ENCODE measurements at places on chromosomes 2 and 18.

DNA sequence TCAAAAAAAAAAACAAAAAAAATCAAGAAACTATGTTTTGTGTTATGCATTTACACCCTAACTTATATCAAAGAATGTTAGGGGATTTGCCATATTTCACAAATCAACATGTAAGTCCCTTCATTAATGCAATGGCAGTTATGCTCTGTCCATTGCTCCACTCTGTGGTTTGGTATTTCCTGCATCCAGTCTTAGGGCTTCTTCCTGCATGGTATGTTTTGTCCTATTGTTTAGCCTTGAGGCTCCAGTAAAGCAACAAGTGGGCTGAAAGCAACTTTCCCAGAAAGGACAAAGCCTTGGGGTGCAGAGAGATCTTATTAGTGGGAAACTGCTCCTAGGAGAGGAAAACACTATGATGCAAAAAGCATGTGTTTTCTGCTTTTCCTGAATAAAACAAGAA, 474.1 kb downstream of the IRS1 start:
- no peak for DNase-seq

DNA sequence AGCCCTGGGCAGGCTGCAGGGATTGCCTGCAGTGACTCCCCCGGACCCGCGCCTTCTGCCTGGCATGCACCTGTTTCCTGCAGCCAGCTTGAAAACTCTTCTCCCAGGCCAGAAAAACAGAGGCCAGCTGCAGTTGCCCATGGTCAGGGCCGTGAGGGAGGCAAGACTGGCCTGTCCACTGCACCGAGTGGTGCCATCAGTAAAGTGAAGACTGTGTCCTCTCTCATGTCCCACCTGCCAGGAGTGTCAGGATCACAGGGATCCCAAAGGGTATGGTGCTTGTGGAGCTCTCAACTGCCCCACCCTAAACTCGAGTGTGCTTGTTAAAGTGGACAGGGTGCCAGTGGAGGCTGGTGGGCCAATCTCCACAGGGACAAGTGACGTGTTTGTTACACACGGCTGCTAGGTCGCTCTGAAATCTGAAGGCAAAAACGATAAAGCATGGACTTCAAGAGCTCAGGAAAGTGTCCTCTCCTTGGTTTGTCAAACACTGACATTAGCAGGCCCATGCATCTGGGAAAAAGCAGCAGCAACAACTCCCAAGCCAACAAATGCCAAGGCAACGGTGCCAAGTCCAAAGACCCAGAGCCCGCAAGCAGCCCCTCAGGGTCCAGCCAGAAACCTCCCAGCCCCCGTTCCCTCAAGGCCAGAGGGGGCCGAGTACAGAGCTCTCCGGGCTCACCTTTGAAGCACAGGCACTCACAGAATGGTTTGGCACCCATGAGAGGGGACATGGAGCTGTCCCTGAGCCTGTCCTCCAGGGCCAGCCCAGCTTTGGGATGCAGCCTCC, 213.2 kb downstream of the HDAC4 start:
- DNase-seq, result no peak

- no peak for DNase-seq
Observed at GRCh38 chr2:236740506-236740905, 170.9 kb downstream of the ACKR3 start.

- no peak for DNase-seq
Observed at GRCh38 chr2:77552956-77553355, 30.8 kb upstream of the LRRTM4 start.

DNA sequence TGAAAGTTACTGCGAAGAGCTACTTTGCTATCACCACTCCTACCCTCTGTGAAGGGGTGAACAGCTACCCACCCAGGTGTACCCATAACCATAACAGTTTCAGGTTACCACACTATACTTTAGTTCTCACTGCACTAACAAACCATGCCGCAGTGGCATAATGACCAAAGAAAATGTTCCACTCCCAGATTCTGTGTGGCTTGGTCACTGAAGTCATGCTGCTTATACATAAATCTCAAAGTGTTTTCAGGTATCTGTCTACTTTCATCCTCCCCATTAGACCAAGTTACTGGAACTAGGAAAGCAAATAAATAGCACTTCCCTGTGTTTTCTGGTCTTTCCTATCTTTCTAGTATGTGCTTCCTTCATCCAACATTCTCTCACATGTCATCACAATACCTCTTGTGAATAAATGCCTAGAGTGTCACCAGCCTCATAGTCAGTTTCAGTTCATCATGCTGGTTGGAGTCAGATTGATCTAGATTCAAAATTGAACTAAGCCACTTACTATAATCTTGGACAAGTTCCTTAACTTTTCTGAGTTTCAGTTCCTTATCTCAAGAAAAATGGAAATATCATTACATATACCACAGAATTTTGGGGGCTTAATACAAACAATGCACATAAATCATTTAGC, 293.6 kb downstream of the FSIP2 start:
- DNase-seq, result no peak

DNA sequence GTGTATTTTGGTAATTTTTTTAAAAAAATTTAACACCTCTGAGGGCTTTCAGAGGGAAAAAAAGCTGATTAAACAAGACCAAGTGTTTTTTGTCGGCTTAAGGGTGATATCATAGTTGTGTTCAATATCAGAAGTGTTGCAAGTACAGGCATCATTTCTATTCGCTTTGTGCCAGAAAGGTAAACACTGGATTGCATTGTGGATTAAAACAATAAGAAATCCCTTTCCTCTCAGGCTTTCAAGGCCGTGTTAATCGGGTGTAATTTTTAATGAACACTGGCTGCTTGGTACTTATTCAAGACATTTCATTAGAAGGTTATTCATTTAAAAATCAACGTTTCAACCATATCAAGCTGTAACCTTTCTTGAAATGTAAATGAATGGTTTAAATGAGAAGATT, 18.3 kb downstream of the FIGN start:
- no peak for DNase-seq

DNA sequence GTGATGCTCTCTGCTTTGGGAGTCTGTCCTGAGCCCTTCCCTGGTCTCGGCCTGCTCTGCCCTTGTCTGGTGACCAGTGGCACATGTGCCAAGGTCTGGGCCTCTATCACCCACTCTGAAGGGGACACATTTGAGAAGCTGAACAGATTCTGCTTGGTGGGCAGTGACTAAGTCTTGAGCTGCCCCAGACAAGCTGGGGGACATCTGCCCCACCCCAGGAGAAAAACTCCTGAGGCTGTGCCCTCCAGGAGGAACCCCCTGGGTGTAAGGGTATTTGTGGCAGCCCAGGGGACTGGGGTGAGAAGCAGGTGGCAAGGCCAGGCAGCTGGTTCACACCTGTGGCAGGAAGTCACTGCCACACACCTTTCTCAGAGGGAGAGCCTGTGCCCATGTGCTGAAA, 342.1 kb downstream of the DYSF start:
- no peak for DNase-seq

GRCh38 chr2:199870581-199870980, 19.6 kb upstream of the FTCDNL1 start:
- no peak for DNase-seq

DNA sequence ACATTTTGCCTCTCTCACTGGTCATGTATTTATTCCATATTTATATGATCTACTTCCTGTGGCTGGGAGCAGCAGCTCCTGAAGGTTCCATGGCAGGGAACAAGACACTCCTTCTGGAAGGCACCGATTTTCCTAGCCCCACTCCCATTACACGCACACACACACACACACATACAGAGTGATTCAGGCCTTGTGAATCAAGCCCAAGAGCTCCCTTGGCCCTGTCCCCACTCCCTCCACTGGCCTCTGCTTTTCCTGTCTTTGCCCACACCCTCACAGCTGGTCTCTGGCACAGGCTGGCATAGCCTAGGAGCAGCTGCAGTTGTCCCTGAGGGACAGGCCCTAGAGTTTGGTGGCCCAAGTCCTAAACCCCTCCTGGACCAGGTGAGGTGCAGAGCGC, 201.7 kb downstream of the NAPG start:
- DNase-seq, result no peak

DNA sequence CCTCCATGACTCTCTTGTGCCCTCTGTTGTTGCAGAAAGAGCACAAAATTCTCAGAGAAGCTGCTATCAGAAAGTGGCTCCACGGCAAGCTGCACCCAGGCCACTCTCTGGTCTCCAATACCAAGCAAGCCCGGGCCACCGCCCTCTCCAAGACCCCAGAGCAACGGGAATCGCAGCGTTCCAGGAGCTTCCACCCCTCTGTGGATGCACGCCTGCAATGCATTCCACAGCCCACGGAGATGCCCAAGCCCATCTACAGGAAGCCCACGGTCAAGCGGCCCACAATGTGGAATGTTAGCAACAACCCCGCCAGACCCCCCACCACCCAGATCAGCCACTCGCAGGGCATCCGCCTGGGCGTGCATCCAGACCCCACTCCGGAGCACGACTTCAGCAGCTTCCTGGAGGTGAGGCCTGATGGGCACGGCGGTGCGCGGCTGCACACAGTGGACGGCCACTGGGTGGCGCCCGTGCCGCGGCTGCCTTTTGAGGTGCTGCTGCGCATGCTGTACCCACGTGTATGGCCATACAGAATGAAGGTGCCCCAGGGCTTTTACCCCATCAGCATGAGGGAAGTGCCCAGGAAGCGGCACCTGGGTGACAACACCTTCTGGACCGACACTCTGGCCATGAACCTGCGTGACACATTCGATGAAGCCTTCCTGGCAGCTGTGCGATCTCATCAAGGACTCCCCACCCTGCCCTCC, 6.3 kb downstream of the ANKRD53 start:
- peak; percentile 71 for DNase-seq

DNA sequence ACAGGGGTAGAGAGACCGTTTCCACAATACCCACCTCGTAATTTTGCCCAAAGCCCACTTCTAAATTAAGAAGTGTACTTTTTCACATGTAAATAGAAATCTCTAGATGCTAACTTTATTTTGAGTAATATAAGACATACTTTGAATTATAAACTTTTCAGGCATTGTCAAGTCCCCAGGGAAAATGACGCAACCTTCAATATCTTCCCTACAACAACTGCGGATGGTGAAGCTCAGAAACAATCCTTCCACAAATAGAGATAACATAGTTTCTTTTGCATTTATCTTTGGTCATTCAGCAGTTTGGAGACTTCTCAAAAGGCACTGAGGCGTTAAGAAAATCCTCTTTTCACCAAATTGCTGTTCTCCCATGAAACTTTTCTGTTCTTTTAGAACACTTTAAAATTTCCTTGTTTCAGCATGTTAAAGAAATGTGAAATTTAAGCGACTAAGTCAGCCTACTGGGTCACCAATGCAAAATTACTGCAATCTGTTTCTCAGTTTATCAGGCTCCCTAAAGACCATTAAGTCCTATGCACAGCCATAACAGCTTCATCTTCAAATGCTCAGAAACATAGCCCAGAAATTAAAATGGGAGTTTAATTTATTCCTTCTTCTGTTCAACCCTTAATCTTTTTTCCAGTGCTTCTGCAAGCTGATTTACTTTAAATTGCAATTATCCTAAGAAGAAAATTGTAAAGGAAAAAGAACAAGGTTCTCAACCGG, 118.3 kb upstream of the DNAJC10 start:
- DNase-seq, result no peak

DNA sequence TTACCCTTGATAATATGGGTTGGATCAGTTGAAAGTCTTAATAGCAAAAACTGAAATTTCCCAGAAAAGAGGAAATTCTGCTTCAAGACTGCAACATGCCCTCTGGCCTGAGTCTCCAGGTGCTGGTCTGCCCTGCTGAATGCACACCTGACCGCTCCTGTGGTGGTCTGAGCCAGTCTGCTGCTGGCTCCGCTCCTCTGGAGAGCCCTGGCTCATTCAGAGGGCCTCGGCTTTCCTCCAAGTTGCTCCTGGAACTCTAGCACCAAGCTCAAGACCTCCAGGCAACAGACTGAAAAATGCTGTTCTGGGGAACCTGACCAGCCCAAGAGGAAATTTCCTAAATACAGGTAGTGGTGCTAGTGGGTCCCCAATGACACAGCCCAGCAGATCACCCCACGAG, 64.8 kb downstream of the DIPK1C start:
- no peak for DNase-seq

DNA sequence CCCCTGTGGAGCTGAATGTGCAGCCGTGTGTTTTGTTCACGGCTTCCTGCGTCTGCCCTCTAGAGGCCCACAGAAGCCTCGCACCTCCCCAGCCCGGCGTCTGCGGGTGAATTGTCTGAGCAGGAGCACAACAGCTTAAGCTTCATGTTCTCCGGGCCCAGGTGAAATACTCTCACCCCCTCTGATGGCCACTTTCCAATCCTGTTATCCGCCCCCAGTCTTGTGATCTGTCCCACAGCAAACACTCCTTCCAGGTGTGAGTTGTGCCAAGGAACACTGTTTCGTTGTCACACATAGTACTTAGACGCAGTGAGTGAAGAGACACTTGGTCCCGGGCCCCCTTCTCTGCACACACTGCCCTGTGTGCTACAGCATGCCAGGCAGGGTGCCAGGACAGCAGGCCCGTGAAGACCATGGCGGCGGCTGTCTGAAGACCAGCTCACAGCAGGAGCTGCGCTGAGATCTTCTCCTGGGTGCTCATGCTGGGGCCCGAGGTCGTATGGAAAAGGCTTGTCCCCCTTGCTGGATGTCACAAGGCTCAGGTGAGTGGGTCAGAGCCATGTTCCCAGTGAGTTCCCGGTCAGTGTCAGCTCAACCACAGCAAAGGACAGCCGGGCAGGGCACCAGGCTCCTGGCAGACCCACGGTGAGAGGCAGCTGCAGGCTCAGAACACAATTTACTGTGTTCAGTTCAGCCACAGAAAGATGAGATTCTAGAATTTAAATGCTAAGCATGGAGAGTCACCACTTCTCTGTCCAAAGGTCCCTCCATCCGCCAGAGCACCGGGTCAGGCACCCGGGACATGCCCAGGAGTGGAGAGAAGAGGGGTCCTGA, 6.8 kb upstream of the PXDN start:
- peak; percentile 91 for DNase-seq

- DNase-seq, result no peak
Observed at GRCh38 chr2:238280083-238280825, 8.2 kb downstream of the PER2 start.

DNA sequence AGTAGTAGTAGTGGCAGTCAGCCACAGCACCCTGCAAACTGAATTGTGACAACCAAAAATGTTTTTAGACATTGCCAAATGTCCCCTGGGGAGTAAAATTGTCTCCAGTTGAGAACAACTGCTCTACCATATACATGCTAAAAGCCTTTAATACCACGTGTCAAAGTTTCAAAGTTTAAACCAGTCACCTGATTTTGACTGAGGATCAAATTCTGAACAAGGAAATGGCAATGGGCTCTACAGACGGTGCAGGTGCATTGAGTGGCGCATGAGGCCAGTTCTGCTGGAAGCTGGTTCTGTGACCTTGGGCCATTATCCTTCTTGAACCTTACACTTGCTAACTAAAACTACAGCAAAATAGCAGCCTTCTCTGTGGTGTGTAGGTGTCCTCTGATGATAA, 85.0 kb downstream of the LIPG start:
- no peak for DNase-seq

- DNase-seq, result no peak
Observed at GRCh38 chr2:205405752-205406151, 276.5 kb upstream of the NRP2 start.

All from SK-N-SH (cell line).